ENCODE measurements at places on chromosomes 5 and 9.
A peak's percentile ranks its signal among the peaks of the same experiment; 100 is the strongest.

DNA sequence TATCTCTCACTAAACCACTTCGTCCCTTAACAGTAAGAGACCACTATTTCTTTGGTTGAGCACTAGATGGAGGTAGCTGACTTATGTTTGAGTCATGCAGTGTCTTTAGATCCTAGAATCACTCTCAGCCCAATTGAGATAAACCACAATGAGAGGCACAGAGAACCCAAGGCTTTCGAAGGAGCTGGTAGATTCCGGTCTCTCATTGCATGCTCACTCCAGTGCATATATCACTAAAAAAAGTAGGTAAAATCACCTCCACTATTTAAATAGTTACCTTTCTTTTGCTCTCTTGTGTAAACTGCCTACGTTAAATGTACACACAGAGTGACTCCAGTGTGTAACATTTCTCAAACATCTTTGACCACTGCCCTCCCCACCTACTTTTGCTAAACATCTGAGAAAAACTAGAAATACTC is 27.6 kb downstream of the ACTL7A start:
- DNase-seq, result no peak

GRCh38 chr5:96709152-96709821 is 47.1 kb downstream of the CAST start:
- no peak for DNase-seq

DNA sequence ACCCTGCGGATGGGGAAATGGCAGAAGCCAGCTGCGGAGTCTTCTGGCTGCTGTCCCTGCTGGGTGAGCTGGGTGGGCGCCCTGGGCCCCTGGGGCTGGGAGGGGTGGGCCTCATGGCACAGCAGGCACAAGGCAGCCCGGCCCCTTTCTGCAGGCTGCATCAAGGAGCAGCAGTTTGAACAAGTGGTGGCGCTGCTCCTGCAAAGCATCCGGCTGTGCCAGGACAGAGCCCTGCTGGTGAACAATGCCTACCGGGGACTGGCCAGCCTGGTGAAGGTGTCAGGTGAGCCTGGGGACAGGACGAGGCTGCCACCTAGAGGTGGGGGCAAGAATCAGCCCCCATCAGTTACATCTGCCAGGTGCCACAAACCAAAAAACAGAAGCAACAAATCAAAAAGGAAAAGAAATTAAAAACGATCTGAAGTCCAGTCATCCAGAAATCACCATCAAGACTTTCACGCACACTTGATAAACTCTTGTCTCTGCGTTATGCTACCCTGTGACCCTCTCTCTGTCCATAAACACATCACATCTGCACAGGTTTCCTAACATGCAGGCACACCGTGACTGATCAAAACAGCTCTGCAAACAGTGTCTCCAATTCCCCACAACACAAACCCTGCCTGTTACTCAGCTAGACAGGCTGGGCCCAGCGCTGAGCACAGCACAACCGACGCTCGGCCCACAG is 13.9 kb downstream of the REXO4 start:
- DNase-seq, result no peak

DNA sequence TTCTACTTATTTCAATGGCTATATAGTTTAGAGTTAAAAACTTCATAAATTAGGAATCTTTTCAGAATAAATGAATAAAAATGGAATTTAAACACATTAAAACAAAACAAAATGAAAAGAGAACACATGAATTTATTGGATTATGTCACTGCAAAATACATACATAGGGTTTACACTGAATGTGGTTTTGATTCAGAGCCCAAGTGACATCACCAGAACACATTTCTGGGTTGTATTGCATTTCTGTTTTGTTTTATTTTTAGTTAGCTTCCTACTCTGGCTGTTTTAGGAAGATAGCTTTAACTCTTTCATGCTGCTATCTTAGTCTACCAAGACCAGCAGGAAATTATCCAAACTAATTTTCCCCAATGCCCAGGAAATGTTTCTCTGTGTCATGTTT is 1935.0 kb downstream of the EFNA5 start:
- DNase-seq, result no peak

DNA sequence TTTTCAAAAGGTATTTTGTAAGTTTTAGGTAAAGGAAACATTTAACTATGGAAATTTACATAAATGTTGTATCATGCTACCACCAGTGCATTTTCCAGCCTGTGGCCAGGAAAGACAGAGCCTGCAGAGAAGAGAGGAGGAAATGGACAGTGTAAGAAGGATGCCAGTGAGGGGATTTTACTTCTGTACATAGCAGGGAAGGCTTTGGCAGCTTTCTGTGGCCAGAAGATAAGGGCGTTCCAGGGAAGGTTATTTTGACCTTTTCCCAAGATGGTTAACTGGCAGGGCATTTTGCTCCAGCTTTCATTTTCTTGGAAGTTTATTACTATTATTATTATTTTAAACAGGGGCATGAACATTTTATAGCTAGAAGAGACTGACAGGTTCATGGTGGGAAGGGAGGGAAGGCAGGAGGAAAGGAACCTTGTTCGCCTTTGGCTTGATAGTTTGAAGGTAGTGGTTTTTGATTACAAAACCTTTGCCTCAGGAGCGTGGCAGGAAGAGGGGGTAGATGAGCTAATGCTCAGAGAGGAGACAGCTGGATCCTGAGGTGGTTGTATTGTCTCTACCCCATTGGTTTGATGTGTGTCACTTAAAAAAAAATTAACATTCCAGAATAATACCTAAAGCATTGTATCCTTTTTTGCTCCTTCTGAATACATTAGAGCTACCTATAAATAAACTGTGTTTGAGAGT is 4.1 kb downstream of the ISOC1 start:
- no peak for DNase-seq

- no peak for DNase-seq
These were observed 208.1 kb upstream of the PIK3R1 start for GRCh38 chr5:68007451-68007850.

- DNase-seq, result no peak
These were observed 60.6 kb upstream of the EMB start for GRCh38 chr5:50501491-50502228.

DNA sequence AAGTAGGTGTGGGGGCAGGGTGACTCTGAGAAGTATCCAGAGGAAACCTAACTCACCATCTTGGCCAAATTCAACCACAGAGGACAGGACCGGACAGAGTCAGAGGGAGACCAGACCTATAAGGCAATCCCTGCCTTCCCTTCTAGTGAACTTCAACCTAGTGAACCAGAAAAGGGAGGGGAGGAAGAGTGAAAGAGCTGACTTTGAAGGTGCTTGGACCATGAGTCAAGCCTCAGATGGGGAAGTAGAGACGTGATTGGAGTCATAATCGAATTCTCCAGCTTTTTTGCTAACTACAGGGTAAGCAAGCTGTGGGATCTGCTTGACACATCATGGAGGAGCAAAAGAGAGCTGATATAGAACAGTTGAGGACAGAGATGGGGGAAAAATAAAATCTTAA is 18.8 kb upstream of the KIF2A start:
- DNase-seq, result no peak

- DNase-seq, result peak; percentile 97
These were observed at the start of gene PRKAA1 for GRCh38 chr5:40798012-40798800. Gene PRKAA1 (minus strand): TSS chr5:40798374. CDS start chr5:40798189, 185 bp downstream.

DNA sequence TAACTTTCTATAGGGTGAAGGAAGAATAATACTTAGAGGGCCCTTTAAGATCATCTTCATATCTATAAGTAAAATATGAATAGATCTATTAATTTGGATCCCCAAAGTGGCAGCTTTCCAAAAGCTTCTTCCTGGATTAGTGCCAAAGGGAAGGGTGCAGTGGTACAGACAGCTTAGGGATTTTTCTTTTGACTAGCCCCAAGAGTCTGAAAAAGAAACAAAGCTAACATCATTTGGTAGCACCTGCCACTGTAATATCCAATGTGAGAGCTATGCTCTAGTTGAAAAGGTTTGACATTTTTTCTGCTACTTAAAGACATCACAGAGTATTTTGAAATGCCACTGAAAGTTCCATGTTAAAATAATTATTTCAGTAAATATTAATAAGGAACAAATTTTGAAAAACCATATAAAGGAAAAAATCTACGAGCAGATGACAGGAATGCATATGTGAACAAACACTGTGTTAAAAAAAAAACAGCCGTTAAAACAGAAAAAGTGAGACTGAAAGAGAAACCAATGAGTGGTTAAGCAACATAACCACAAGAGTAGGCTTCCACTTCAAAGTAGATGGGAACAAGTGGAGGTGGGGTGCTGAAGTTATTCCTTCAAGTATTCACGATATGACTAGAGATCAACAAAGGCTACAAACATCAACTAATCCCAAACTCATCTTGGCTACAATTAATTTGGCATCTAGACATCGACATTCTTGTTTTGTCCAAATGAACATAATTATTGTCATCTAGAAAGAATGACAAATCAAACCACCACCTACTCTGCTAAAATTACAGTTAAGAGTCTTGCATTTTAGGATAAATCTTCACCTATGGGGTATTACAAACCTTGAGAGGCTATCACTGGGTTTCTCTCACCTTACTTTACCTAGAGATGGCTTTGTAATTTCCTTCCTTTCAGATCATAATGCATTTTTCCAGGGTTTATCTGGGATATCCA is 137.5 kb downstream of the CPLANE1 start:
- DNase-seq, result no peak

GRCh38 chr5:79189439-79190234 is 46.3 kb upstream of the JMY start:
- no peak for DNase-seq

DNA sequence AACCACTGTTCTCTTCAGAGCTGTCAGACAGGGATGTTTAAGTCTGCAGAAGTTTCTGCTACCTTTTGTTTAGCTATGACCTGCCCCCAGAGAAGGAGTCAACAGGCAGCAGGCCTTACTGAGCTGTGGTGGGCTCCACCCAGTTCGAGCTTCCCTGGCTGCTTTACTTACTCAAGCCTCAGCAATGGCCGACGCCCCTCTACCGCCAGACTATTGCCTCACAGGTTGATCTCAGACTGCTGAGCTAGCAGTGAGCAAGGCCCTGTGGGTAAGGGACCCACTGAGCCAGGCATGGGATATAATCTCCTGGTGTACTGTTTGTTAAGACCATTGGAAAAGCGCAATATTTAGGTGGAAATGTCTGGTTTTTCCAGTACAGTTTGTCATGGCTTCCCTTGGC is 229.6 kb downstream of the TMEM167A start:
- DNase-seq, result no peak

- DNase-seq, result no peak
These were observed 152.3 kb upstream of the KLF9 start for GRCh38 chr9:70566751-70567150.

DNA sequence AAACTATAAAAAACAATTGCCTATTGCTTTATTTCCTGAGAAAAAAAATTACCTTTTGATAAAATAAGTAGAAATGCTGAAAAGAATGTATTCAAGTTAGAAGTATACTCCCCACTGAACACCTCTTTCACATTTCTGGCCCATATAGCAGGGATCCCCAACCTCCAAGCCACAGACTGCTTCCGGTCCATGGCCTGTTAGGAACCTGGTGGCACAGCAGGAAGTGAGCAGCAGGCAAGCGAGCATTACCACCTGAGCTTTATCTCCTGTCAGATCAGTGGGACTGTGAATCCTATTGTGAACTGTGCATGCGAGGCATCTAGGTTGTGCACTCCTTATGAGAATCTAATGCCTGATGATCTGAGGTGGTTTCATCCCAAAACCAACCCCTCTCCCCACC is 563.9 kb downstream of the RAB3C start:
- no peak for DNase-seq

GRCh38 chr9:127506814-127507750 is 55.8 kb downstream of the LRSAM1 start:
- no peak for DNase-seq

DNA sequence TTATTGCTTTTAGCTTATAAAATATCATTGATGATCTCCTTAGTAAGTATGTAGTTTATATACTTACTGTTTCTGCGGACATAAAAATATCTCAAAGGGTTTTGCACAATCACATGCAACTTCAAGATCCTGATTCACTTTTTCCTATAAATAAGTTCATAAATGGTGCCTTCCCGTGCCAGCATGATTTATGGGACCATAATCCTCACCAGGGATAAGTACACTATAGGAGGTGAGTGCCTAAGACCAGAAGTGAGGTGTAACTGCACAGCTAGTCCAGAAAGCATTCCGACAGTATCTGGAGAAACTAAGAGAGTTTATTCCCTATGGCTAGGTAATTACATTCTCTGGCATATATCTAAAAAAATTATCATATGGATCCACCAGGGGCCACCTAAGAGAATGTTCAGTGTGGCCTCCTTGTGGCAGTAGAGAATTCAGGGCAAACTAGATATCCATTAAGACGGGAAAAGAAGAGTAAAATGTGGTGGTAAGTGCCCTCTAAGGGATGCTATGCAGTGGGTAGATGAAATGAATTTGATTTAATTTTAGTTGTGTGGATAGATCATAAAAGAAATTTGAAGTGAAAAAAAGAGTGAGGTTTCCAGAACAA is 402.5 kb upstream of the SLC24A2 start:
- DNase-seq, result no peak

- no peak for DNase-seq
These were observed 66.8 kb downstream of the TBCA start for GRCh38 chr5:77709340-77709739.
